T-helper 2 cell treated with Interferon-gamma antibody and Interleukin-4, amounts not matched to agents 5 μg/mL and 100 μg/mL, for 36 hours (primary cell): ENCODE measurements at places on chromosomes 3 and 15.

DNA sequence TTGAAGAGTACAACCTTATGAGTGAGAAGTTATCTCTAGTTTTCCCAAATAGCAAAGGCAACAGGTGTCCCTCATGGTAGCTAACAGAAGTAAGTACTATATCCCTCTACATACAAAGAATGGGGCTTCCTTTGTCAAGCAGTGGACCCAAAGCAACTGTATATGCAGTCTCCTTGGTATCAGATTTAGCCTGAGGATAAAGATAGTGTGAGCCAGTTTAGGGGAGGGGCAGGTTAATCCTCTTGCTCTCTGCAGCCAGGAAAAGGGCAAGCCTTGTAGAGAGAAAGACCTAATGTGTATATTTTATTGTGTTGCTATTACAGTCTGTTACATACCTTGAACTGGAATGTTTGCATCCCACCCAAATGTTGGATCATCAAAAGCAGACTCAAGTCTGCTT lies 117.9 kb upstream of the COL8A1 start:
- no peaks in the 10 kb centered on the region for H3K4me1 ChIP-seq
- H3K4me3 ChIP-seq: no peak overlapping the region
- no peaks in the 10 kb centered on the region for H3K36me3 ChIP-seq
- H3K27me3 ChIP-seq: no peaks in the 10 kb centered on the region
- DNase-seq: no peak

- no peak for DNase-seq
- peaks cover 3% of the 10 kb centered on the region for H3K4me1 ChIP-seq
- H3K4me3 ChIP-seq: no peak overlapping the region
- peaks cover 34% of the 10 kb centered on the region for H3K27me3 ChIP-seq
- H3K27ac ChIP-seq: no peak overlapping the region
- no peaks in the 10 kb centered on the region for H3K36me3 ChIP-seq
Measured at GRCh38 chr3:53665608-53666425, 171.4 kb downstream of the CACNA1D start.

DNA sequence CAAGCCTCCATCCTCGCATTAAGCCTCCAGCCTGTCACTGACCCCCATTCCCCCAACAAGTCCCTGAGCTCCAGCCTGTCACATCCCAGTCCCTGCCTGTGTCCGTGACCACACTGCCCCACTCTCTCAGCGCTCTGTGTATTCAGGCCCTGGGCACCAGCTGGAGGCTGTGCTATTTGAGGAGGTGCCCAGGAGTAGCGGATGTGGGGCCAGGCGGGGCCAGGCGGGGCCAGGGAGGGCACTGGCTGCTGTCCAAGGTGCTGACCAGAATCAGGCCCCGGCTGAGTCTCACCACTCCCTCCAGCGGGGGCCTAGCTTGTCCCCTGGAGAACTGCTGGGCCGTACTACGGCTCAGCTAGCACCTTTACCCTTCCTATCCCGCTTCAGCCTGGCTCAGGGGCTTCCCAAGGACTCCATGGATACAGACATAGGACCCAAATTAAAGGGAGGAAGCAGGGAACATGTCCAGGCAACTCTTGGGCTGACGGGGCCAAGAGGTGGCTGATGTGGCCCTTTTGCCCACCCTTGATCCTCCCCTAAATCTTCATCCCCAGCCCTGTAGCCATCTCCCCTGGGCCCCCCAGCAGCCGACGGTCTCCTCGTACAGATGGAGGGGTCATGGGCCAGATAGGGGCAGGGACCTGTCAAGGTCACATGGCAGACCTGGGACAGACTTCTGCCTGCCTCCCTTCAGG lies 1.1 kb downstream of the HHATL start:
- peak; percentile 53 for DNase-seq
- H3K27ac ChIP-seq: peak overlapping the region; percentile 27
- no peak overlapping the region for H3K4me3 ChIP-seq
- peaks cover 2% of the 10 kb centered on the region for H3K4me1 ChIP-seq
- H3K36me3 ChIP-seq: no peaks in the 10 kb centered on the region
- no peaks in the 10 kb centered on the region for H3K27me3 ChIP-seq

- DNase-seq: no peak
- H3K36me3 ChIP-seq: no peaks in the 10 kb centered on the region
- no peak overlapping the region for H3K4me3 ChIP-seq
- H3K27ac ChIP-seq: no peak overlapping the region
- H3K4me1 ChIP-seq: no peaks in the 10 kb centered on the region
Measured at GRCh38 chr3:131431754-131432153, 50.2 kb downstream of the NUDT16 start.

GRCh38 chr3:188049606-188050530 lies 104.1 kb upstream of the LPP start:
- no peaks in the 10 kb centered on the region for H3K36me3 ChIP-seq
- no peak for DNase-seq
- peak overlapping the region; percentile 47 for H3K4me3 ChIP-seq
- peak overlapping the region; percentile 17 for H3K27ac ChIP-seq
- H3K27me3 ChIP-seq: peaks cover 3% of the 10 kb centered on the region

GRCh38 chr3:194062830-194063229 lies 73.1 kb upstream of the HES1 start:
- H3K27ac ChIP-seq: no peak overlapping the region
- DNase-seq: no peak
- H3K4me1 ChIP-seq: peaks cover 2% of the 10 kb centered on the region
- H3K36me3 ChIP-seq: no peaks in the 10 kb centered on the region

GRCh38 chr3:22779737-22780136 lies 423.4 kb upstream of the UBE2E2 start:
- DNase-seq: no peak
- no peak overlapping the region for H3K4me3 ChIP-seq
- H3K4me1 ChIP-seq: no peaks in the 10 kb centered on the region
- no peak overlapping the region for H3K27ac ChIP-seq

DNA sequence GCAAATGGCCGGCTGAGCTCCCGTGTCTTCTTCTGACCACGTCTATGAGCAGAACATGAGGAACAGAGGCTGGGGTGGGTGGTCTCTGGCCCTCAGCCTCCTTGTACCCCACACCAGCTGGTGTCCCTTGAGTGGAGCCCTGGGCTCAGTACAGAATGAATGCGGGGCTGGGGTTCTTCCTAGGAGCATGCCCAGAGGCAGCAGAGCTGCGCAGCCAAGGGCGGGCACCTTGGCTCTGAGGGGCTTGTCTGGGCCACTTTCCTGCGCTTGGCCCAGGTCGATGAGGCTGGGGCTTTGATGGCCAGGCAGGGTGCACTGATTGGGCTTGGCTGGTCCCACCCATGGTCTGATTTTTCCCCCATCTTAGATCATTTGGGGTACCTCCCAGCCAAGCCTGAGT lies 6.4 kb downstream of the SCN5A start:
- H3K4me3 ChIP-seq: no peak overlapping the region
- no peaks in the 10 kb centered on the region for H3K4me1 ChIP-seq
- DNase-seq: no peak
- no peaks in the 10 kb centered on the region for H3K36me3 ChIP-seq
- no peak overlapping the region for H3K27ac ChIP-seq
- no peaks in the 10 kb centered on the region for H3K27me3 ChIP-seq

DNA sequence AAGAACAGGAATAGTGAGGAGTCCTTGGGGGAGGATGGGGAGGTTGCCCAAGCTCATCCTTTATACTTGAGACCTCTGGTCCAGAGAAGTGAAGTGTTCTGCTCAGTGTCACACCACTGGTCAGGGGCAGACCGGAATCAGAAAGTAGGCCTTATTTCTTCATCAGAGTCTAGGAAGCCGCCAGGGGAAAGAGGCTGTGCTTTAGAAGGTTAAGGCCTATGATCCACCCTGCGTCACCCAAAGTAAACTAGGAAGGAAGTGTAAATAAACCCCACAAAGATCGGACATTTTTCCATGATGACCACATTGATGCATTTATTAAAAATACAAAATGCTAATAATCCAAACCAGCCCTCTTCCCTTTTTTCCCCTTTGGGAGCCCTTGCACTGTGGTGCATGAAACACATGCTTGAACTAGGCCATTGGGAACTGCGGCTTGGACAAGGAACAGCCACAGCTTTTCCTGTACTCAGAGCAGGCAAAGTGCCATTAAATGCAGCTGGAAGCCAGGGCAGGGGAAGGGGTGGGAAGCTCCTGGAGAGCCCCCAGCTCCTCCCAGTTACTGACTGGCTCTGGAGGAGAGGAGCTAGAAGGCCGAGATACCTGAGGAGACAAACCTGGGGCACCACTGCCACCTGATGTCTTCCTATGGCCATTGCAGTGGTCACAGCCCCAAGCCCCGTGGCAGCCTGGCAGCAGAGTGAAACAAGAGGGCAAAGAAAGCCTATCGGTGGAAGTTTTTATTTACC lies 37.0 kb downstream of the CDC25A start:
- no peaks in the 10 kb centered on the region for H3K36me3 ChIP-seq
- H3K4me3 ChIP-seq: no peak overlapping the region
- peaks cover 2% of the 10 kb centered on the region for H3K27me3 ChIP-seq
- H3K4me1 ChIP-seq: peaks cover 5% of the 10 kb centered on the region
- peak; percentile 55 for DNase-seq

GRCh38 chr3:106208251-106208650 lies 339.4 kb upstream of the CBLB start:
- H3K4me1 ChIP-seq: peaks cover 33% of the 10 kb centered on the region
- H3K4me3 ChIP-seq: no peak overlapping the region
- peaks cover 16% of the 10 kb centered on the region for H3K36me3 ChIP-seq
- no peak overlapping the region for H3K27ac ChIP-seq
- no peak for DNase-seq

DNA sequence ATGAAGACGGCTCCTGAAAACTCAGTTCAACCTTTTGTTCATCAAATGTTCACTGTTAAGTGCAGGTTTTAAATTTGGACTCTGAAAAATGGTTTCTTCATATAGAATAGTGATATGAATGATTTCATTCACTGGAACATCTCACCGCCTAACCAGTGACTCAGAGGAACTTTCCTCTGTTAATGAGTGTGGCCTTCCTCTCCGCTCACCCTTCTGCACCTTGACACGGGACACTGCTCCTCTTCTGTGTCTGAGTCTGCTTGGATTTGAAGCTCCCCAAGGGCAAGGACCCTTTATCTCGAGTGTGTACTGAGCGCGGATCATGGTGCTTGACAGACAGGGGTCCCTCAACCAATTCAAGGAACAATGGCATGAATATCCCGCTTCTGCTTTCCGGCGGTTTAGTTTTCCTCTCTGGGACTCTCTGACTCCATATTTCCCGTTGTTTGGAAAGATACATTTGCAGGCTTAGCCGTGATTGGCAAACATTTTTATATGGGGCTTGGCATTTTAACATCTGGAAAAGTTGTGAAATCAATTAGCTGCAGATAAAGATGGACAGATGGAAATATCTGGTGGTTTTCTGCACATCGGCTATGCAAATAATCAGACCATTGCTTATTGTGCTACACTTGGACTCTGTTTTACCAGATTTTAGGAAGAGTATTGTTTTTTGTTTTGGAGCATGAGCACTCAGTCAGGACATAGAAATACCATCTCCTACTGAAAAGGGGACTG lies 20.9 kb downstream of the KBTBD8 start:
- H3K27me3 ChIP-seq: peaks cover 4% of the 10 kb centered on the region
- H3K27ac ChIP-seq: no peak overlapping the region
- H3K4me3 ChIP-seq: no peak overlapping the region

DNA sequence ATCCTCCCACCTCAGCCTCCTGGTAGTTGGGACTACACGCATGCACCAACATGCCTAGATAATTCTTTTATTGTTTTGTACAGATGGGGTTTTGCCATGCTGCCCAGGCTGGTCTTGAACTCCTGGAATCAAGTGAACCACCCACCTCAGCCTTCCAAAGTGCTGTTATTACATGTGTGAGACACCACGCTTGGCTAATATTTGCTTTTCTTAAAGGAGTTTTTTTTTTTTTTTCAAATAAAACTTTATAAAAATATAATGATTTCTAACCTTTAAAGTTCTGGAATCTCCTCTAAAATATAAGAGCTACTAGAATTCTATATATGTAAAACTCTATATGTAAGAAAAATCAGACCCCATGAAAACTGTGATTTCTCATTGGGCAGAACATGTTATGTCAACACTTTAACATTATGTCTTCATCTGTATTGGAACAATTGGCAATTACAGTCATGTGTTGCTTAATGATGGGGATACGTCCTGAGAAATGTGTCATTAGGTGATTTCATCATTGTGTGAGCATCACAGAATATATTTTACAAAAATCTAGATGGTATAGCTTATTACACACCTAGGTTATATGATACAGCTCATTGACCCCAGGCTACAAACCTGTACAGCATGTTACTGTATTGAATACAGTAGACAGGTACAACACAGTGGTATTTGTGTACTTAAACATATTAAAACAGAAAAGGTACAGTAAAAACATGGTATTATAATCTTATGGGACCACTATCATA lies 377.0 kb downstream of the PLCL2 start:
- H3K4me3 ChIP-seq: no peak overlapping the region
- H3K27ac ChIP-seq: no peak overlapping the region
- no peak for DNase-seq
- no peaks in the 10 kb centered on the region for H3K4me1 ChIP-seq

DNA sequence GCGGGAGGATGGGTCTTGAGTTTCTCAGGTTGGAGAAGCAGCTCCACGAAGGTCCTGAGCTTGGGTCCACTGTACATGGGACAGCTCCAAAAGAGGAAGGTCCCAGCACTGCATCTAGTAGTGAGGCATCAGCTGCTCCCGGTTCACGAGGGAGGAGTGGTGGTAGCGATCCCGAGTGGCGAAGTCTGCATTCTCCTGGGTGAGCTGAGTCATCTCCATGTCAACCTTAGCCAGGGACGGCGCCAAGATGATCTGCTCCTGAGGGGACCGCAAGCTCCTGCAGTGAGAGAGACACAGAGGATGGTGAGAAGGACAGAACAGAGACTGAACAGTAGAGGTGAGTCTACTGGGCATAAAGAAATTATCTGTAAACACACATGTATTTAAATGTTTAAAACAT lies 28.0 kb upstream of the HEG1 start:
- H3K27ac ChIP-seq: no peak overlapping the region
- no peak overlapping the region for H3K4me3 ChIP-seq
- H3K36me3 ChIP-seq: no peaks in the 10 kb centered on the region
- peaks cover 42% of the 10 kb centered on the region for H3K27me3 ChIP-seq
- no peaks in the 10 kb centered on the region for H3K4me1 ChIP-seq
- no peak for DNase-seq

DNA sequence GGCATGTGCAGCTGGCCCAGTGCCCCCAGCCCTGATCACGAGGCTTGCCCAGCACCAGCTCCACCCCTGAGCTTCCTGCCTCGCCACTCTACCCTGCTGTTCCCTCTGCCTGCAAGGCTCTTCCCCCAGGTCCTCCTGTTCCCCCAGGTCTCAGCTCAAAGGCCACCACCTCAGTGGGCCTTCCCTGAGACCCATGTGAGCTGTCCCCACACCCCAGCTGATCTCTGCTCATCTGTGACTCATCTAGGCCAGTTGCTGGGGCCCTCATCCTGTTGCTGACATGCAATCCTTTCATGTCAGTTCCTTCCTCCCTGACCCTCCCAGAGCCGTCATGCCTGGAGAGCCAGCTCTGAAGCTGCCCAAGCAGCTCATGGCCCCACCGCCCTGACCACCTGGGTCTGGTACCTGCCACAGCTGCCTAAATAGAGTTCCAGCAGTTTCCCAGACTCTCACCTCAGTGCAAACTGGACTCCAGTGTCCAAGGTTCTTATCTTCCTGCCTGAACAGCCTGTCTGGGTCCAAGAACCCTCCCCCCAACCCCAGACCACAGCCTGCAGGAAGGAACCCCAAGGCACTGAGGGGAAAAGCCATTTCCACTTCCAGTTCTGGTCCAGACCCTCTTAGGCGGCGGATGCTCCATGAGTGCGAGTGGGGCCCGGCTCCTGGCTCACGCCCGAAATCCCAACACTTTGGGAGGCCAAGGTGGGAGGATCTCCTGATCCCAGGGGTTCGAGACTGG lies 116.6 kb upstream of the IQSEC1 start:
- peaks cover 4% of the 10 kb centered on the region for H3K4me1 ChIP-seq
- H3K4me3 ChIP-seq: no peak overlapping the region
- H3K36me3 ChIP-seq: peaks cover 1% of the 10 kb centered on the region
